ENCODE measurements at places on chromosomes 3 and 15.

DNA sequence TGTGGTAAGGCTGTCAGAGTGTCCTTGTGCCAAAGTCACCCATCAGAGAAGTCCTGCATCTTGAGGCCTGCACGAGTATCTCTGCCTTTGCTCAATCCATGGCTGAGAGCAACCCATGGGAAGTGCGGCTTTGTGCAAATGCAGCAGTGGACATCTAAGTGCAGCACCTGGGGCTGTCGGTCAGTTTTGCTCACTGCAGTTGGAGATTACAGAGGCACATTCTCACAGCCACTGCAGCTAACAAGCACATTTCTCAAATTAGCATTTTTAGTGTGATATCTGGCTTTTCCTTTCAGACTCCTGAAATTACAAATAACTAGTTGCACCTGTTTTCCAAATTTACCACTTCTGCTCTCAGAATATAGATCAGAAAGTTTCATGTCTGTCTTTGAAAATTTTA, 81.5 kb upstream of the DAZL start:
- no peak for DNase-seq

DNA sequence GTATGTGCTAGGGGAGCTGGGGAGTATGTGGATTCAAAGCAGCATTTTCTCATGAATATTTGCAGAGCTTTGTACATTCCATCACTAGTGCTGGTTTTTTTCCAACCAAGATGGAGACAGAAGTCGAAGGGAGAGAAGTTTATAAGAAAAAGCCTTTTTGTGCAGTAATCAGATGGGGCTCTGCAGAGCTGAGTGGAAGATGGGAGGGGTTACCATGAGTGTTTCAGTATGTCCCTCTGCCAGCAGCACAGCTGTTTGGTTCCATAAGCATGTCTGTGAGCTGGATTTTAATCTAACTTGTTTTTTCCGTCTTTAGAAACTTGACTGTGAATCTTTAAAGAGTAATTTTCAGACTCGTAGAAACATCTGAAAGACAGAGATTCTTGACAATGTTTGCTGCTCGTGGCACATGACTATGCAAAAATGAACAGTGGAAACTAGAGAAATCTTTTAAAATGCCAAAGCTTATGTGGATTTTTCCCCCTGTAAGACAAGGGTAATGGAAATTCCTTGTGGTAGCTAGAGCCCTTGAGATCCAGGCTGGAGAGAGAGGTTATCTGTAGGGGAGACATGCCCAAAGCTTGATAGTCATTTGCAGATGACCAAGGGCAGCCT, 20.3 kb downstream of the STARD9 start:
- no peak for DNase-seq

GRCh38 chr3:69869643-69870042, 129.9 kb upstream of the SAMMSON start:
- DNase-seq, result peak; percentile 64

- DNase-seq, result peak; percentile 34
Measured at GRCh38 chr3:138332472-138333073, 2.9 kb upstream of the NME9 start.

DNA sequence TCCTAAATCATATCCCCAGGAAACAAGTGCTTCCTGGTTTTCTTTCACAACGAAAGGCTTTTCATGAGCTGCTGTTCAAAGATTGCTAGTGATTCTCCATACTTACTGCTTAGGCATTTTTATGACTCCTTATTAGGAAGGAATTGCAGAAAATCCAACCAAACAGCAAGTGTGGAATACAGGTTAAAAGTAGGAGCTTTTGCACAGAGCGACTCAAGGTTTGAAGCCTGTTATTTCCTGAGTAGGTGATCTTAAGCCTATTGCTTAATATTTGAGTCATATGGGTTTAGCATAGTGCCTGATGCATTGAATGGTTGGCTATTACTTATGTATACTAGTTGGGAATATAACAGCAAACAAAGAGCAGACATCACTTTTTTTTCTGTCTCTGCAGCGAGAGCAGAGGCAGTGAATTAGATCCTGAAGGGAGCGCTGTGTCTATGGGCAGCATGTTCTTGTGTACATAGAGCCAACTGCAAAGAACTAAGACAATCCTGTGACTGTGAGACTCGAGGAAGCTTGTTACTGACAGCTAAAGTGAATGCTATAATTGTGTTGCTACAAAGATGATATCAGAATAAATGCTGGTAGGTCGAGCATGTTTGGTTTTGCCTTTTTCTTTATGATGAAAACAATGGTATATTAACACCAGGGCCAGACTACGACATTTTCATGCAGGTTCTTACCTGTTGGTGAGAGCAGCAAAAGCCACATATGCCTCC, 6.3 kb downstream of the TM4SF1 start:
- DNase-seq, result peak; percentile 68

DNA sequence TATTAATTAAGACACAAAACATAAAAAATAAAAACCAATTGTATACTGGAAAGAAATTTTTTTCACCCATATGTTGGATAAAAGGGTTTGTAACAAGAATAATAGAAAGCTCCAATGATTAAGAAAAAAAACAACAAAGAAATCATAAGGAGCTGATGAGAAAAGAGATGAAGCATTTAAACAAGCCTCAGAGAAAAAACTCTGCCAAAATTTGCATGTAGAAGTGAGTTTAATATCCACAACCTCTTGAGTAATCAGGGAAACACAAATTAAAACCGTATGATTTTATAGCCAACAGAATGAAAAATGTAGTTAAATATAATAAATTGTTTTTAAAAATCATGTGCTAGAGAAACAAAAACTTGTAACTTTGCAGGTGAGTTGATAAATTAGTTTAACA, 192.9 kb downstream of the BCHE start:
- DNase-seq, result no peak
